GOT3 (cell line): ENCODE measurements at places on chromosomes 5 and 9.

- DNase-seq = no peak
Observed at GRCh38 chr9:105204416-105204815, 40.0 kb upstream of the SLC44A1 start.

DNA sequence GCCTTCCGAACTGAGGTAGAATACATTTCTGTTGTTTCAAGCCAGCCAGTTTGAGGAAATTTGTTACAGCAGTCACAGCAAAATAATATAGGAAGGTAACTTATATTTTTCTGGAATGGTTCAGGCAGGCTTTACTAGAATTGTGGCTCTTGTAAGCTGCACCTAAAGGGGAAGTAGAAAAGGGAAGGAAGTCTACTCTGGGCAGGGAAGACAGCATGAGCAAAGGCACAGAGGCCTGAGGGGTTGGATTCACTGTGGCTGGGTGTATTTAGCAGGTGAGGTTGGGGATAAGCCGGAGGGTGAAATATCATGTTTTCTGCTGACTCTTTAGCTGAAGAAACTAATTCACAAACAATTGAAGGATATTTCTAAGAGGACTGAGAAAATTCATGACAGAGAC is 183.5 kb downstream of the GAS1 start:
- no peak for DNase-seq

DNA sequence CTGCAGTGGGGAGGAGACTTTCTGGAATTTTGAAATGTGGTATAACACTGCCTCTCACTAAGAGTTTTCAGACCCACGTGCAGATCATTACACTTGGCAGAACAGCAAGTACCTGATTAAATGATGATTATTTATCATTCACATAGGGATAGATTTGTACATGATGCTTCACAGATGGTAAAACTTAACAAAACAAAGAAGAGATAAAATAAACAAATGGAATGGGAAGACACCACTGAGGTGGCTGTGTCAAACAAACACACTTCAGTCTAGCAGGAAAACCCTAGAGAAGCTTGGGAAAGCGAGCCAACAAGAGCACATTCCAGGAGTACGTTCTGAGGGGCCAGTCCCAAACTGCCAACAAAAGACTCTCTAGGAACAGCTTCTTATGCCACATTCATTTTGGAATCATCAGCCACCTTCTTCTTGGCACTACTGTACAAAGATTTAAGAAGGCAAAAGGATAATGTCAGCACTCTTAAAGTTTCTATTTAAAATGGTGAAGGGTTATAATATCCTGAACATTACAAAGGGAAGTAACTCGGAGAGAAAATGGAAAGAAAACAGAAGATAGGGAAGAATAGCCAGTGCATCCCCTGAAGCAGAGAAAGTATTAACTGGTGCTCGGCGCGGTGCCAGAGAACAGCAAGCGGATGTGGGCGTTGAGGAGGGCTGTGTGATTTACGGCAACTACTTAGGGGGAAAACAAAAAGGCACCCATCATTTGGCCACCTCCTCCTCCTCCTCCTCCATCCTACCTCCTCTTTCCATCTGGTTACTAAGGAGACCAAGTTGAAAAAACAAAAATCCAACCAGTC is 1.6 kb downstream of the MED27 start:
- DNase-seq = no peak

DNA sequence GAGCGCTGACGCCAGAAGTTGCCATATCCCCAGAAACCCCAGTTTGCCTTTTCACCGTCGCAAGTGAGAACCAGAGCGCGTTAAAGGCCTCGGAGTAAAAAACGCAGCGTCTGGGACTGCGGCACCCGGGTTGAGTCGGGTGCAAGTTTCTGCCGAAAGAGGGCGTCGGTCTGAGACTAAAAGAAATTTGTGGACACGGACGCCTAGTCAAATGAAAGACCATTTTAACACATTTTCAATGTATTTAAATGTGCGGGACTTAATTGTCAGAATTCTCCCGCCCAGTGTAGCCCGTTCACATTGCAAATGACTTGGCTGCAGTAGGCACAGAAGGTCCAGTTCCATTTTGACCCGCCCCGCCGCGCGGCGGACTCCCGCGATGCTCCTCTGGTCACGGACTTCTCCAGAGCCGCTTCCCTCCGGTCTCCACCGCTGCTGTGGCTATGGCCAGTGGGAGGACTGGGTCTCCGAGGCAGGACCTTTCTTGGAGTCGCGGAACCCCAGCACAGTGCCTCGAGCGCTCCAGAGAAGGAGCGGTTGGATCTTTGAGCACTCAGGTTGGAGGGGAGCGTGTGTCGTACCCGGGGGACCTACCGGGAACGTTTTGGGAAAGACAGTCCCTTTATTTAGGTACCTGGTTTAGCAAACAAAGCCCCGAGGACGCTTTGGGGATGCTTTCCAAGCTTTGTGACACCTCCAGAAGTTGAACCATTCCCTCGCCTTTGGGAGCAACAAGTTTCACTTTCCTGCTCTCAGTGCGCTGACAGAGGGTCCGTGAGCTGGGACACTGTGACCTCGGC is 1.2 kb upstream of the NPR3 start:
- peak; percentile 32 for DNase-seq

DNA sequence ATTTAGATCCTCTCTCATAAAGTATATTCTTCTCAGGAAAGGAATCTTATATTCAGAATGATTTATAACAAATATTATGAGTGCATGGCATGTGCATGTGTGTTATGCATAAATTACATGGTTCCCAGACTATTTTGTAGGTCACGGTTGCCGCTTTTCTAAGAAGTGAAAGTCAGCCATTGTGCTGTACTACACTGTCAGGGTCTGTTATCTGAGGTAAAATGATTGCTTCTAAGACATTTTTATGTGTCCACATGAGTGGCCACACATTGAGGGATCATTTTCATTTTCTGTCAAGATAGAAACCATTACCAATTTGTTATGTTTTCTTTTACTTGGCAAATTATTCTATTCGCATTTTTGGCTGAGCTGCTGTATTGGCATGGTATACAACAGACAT is 210.8 kb downstream of the CWC27 start:
- no peak for DNase-seq

GRCh38 chr9:133294257-133294656 is 19.3 kb upstream of the ABO start:
- DNase-seq = no peak

- no peak for DNase-seq
Observed at GRCh38 chr9:112880650-112881049, 10.0 kb downstream of the SLC46A2 start.

- DNase-seq = no peak
Observed at GRCh38 chr5:103371046-103371607, 112.6 kb downstream of the MACIR start.

DNA sequence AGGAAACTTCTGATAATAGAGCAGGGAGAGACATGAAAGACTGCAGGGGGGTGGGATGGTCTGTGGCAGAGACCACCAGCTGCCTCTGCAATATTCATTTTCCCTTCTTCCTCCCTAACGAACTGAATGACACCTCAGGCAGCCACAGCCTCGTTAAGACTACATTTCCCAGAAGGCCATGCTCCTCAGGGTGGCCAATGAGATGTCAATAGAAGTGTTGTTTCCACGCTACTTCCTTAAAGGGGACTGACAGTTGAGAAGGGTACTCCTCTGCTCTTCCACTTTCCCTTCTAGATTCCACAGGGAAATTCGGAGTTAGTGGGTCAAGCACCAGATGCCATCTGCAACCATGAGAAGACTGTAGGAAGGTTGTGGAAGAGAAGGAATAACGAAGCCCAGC is 52.0 kb upstream of the DAPK1 start:
- DNase-seq = no peak

- no peak for DNase-seq
Observed at GRCh38 chr5:82151662-82152061, 126.5 kb downstream of the RPS23 start.

DNA sequence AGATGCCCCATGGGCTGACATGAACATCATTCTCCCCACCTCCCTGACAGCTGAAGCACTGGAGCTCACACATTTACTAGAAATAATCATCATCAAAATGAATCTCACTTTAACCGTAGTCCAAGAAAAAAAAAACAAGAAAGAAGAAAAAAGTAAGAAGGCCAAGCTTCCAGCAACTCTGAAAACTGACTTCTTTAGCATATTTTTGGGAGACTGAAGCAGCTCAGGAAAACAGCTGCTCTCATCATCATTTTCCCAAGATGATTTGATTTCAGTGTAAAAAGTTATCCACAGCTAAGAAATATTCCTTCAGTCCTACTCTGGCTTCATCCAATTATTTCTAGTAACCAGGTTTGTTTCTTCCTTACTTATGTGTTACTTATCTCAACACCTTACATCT is 91.7 kb downstream of the GLDC start:
- no peak for DNase-seq

DNA sequence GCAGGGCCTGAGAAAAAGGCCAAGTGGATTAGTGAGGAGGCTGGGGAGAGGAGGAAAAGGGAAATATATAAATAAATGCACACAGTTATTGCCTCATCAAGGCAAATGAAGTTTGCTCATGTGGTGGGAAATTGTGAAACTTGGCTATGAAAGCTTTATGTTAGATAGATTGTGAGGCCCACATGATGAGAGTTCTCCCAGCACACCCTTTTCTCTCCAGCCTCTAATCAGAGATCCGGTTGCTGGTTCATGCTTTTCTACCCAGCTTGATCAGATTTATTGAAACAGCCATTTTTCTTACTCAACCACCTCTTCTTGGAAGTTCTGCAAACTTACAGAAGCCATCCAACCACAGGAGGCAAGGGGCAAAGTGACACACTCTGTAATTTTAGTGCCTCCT is 125.8 kb upstream of the KLF4 start:
- DNase-seq = no peak

DNA sequence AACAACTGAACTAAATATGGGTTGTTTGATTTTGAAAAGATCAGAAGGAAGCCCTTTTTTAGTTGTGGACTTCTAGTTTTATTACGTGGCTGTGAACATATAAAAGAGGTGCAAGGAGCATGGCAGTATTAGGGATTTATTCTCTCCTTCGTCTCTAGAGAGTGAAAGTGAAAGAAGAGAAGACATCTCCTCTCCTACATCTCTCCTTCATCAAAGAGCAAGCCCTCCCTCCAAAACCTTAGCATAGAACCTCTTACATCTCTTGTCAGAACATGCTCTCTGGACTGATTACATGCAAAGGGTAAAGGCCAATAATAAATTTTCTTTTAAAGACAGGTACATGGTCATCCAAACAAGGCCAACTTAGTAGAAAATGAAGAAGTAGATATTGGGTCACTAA is 184.3 kb upstream of the IRX1 start:
- DNase-seq = no peak

GRCh38 chr9:96107436-96107835 is 194.5 kb downstream of the HSD17B3 start:
- no peak for DNase-seq

GRCh38 chr5:2009986-2010914 is 127.5 kb upstream of the IRX4 start:
- DNase-seq = no peak

DNA sequence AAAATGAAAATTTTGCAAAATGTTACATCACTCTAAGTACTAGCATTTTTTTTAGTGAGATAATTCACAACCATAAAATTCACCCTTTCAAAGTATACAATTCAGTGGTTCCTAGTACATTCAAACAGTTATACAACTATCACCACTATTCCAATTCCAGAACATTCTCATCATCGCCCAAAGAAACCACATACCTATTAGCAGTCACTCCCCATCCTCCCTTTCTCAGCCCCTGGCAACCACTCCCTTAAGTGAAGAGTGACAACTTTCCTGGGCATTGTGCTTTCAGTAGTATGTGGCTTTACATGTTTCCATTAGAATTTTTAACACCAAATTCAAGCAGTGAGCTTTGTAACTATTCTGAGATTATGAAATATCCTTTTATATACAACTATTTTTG is 81.4 kb downstream of the RASEF start:
- no peak for DNase-seq

- DNase-seq = no peak
Observed at GRCh38 chr9:567747-568305, 273.7 kb upstream of the DMRT1 start.

DNA sequence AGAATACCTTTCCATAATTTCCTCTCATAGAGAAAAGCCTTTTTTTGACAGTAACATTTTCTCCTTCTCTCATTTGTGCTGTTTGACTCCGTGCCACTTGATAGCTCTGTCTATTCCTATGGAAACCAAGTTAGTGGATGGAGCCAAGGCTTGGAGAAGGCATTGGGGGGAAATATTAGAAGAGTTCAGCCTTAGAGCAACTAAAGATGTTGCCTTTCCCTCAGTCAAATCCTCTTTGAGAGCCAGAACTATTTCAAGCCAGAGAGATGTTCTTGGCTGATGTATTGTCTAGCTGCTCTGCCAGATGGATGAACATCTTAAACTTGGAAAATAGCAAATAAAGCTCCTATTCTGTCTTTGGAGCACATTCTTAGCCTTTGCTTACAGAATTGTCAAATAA is 112.4 kb downstream of the INVS start:
- no peak for DNase-seq

GRCh38 chr9:133460405-133461175 is 812 bp downstream of the CACFD1 start:
- no peak for DNase-seq

DNA sequence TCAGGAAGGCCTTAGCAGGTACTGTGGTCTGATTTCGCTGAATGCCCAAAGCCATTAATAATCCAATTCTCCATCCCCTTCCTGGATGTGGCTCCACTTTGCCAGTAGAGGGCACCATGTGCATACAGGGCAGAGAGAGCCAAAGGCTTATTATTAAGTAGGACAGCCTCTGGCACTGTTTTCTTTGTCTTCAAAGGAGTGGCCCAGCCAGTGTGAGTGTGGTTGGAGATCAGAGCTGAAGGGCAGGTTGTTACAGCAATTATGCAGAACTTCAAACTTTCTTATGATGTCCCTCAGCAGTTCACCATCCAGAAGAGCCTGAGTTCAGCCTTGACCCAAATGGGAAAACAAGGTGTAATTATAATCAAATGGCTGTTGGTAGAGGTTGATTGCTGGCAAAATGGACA is 38.6 kb upstream of the CEMIP2 start:
- DNase-seq = no peak

- no peak for DNase-seq
Observed at GRCh38 chr5:166671811-166672210, 1619.6 kb upstream of the WWC1 start.
